Activated T-cell treated with anti-CD3 and anti-CD28 coated beads, Interleukin-2, amount 50 U/mL, for 72 hours (primary cell): ENCODE measurements at places on chromosomes 3 and 15.

DNA sequence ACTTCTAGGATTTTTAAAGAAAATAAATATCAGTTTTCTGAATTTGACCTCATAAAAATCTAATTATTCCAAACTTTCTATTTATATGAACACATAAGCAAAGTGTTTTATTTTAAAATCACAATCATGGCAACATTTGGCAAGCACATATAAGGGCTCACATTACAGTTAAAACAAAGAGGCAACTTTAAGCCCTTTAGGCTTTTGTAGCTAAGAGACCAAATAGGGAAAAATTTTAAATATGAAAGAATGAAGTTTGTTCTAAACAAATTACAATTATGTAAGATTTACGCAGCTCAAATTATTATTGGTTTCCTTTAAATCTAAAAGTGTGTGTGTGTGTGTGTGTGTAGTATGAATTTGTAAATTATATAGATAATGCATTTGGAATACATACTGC, 267.0 kb downstream of the ZIC4 start:
- no peaks in the 10 kb centered on the region for H3K27me3 ChIP-seq
- no peaks in the 10 kb centered on the region for H3K4me1 ChIP-seq
- no peak for DNase-seq
- H3K27ac ChIP-seq = no peak overlapping the region
- no peak overlapping the region for H3K4me3 ChIP-seq

GRCh38 chr3:55203006-55203405, 275.1 kb upstream of the LRTM1 start:
- H3K27ac ChIP-seq = no peak overlapping the region
- no peaks in the 10 kb centered on the region for H3K4me1 ChIP-seq
- DNase-seq = no peak
- no peaks in the 10 kb centered on the region for H3K27me3 ChIP-seq

GRCh38 chr3:105620236-105620635, 248.6 kb downstream of the CBLB start:
- H3K27ac ChIP-seq = no peak overlapping the region
- no peaks in the 10 kb centered on the region for H3K36me3 ChIP-seq
- no peaks in the 10 kb centered on the region for H3K4me1 ChIP-seq
- no peak overlapping the region for H3K4me3 ChIP-seq
- no peak for DNase-seq

DNA sequence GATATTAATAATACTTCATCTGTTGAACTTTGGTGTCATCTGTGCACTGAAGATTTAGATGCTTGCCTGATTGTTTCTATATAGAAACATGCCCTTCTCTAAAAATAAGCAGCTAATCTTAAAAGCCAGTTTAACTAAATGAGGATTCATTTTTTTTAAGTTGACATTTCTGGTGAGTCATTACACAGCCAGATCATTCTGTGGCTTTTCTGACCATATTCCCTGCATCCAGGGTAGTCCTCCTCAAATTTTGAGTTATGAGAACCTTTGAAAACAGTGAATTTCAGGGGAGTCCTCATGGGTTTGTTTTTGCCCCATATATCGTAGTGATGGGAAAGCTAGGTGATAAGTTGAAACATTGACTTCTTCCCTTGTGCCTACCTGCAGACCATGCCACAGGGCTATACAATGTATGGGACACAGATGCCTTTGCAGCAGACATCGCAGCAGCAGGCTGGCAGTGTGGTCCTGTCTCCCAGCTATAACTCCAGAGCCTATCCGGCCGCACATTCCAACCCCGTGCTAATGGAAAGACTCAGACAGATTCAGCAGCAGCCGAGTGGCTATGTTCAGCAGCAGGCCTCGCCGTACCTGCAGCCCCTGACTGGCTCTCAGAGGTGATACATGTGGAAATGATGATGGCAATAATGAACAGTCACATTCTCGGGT, 26.5 kb upstream of the P2RY12 start:
- no peaks in the 10 kb centered on the region for H3K36me3 ChIP-seq
- H3K27ac ChIP-seq = no peak overlapping the region
- no peaks in the 10 kb centered on the region for H3K27me3 ChIP-seq
- no peak overlapping the region for H3K4me3 ChIP-seq
- H3K4me1 ChIP-seq = no peaks in the 10 kb centered on the region

DNA sequence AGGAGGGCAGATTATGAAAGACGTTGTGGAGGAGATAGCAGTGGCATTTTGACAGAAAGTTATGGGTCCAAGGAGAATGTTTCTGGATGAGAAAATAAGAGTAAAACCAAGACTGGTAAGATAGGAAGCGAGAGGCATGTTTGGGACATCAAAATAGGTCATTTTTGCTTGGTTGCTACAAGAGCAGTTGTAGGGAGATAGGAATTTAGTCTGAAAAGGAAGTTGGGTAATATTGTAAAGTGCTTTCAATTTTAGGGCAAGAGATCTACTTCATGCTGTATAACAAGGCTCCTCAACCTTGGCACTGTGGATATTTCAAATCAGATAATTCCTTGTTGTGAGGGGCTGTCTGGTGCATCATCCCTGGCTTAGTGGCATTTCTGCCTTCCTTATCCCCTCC, 118.0 kb upstream of the DPH6 start:
- H3K4me3 ChIP-seq = no peak overlapping the region
- H3K27ac ChIP-seq = no peak overlapping the region
- no peak for DNase-seq
- H3K36me3 ChIP-seq = no peaks in the 10 kb centered on the region

- H3K4me3 ChIP-seq = peak overlapping the region; percentile 95
- peaks cover 75% of the 10 kb centered on the region for H3K4me1 ChIP-seq
- peak; percentile 54 for DNase-seq
- peak overlapping the region; percentile 85 for H3K27ac ChIP-seq
- H3K27me3 ChIP-seq = peaks cover 10% of the 10 kb centered on the region
These were observed 157.6 kb downstream of the KLF13 start for GRCh38 chr15:31483986-31484951.

GRCh38 chr3:48528048-48528447, 24.1 kb upstream of the SHISA5 start:
- no peaks in the 10 kb centered on the region for H3K36me3 ChIP-seq
- no peaks in the 10 kb centered on the region for H3K27me3 ChIP-seq
- no peak overlapping the region for H3K27ac ChIP-seq
- H3K4me1 ChIP-seq = no peaks in the 10 kb centered on the region

DNA sequence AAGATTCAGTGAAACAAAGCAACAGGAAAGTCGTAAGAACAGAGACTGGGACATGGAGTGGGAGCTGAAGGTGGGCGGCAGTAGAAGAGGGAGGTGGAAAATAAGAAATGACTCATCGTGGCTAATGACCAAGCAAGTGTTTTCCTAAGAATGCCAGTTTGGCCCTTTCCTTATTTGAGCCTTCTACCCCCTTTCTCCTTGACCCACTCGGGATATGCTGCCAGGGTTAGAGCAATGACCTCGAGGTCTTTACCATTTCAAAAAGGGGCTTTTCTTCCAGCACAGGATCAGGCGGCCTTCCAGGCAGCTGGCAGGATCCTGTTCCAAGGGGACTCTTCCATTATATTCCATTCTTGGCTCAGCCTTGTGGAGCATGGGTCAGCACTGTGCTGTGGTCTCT, 241.1 kb downstream of the RYR3 start:
- H3K27me3 ChIP-seq = no peaks in the 10 kb centered on the region
- no peaks in the 10 kb centered on the region for H3K36me3 ChIP-seq
- DNase-seq = no peak
- H3K4me3 ChIP-seq = no peak overlapping the region

- H3K27me3 ChIP-seq = no peaks in the 10 kb centered on the region
- peak overlapping the region; percentile 96 for H3K4me3 ChIP-seq
- DNase-seq = no peak
- H3K27ac ChIP-seq = no peak overlapping the region
- peaks cover 30% of the 10 kb centered on the region for H3K4me1 ChIP-seq
These were observed 576 bp upstream of the RPAP1 start for GRCh38 chr15:41544650-41545015.

- H3K27ac ChIP-seq = no peak overlapping the region
- H3K27me3 ChIP-seq = no peaks in the 10 kb centered on the region
- no peaks in the 10 kb centered on the region for H3K36me3 ChIP-seq
- H3K4me3 ChIP-seq = no peak overlapping the region
These were observed 115.1 kb downstream of the TAFA4 start for GRCh38 chr3:68817243-68817642.

DNA sequence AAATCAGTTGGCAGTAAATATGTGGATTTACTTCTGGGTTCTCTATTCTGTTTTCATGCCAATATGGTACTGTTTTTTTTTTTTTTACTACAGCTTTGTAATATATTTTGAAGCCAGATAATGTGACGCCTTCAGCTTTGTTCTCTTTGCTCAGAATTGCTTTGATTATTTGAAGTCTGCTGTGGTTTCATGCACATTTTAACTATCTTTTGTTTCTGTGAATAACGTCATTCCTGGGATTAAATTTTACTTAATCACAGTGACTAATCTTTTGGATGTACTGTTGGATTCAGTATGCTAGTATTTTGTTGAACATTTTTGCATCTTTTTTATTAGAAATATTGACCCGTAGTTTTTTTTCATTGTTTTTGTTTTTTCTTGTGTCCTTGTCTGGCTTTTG, 576.5 kb downstream of the ZNF385D start:
- H3K27me3 ChIP-seq = no peaks in the 10 kb centered on the region
- H3K36me3 ChIP-seq = peaks cover 3% of the 10 kb centered on the region
- no peak for DNase-seq
- H3K4me3 ChIP-seq = no peak overlapping the region
- H3K27ac ChIP-seq = no peak overlapping the region
- H3K4me1 ChIP-seq = no peaks in the 10 kb centered on the region

- H3K27me3 ChIP-seq = peaks cover 24% of the 10 kb centered on the region
- peak; percentile 12 for DNase-seq
- H3K4me1 ChIP-seq = peaks cover 6% of the 10 kb centered on the region
- H3K27ac ChIP-seq = no peak overlapping the region
These were observed 30.9 kb downstream of the MGLL start for GRCh38 chr3:127791221-127791913.

GRCh38 chr3:155941354-155941753, 70.9 kb downstream of the GMPS start:
- H3K4me3 ChIP-seq = no peak overlapping the region
- no peaks in the 10 kb centered on the region for H3K4me1 ChIP-seq
- H3K27ac ChIP-seq = no peak overlapping the region
- DNase-seq = no peak
- peaks cover 16% of the 10 kb centered on the region for H3K36me3 ChIP-seq

DNA sequence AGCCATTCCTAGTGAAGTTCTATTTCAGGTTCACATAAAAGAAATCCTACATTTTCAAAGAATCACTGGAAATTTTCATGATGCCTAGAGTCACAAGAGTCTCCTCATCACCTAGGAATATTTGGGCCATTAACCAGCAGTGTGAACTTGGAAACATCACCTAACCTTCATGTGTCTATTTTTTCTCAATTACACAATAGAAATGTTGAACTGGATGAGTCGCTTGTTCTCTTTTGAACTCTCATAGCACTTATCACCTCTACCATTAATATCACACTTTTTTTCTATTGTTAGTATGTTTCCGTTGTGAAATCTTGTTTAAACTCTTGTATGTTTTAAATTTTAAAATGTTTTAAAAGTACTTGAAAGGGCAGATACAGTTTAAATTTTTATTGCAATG, 371.3 kb downstream of the CADM2 start:
- H3K27me3 ChIP-seq = no peaks in the 10 kb centered on the region
- DNase-seq = no peak
- H3K4me1 ChIP-seq = no peaks in the 10 kb centered on the region
- H3K36me3 ChIP-seq = no peaks in the 10 kb centered on the region
- H3K4me3 ChIP-seq = no peak overlapping the region
- H3K27ac ChIP-seq = no peak overlapping the region

- peaks cover 12% of the 10 kb centered on the region for H3K4me1 ChIP-seq
- H3K36me3 ChIP-seq = peaks cover 11% of the 10 kb centered on the region
- H3K4me3 ChIP-seq = no peak overlapping the region
- H3K27me3 ChIP-seq = no peaks in the 10 kb centered on the region
These were observed 10.0 kb downstream of the TMEM62 start for GRCh38 chr15:43143203-43143941.

DNA sequence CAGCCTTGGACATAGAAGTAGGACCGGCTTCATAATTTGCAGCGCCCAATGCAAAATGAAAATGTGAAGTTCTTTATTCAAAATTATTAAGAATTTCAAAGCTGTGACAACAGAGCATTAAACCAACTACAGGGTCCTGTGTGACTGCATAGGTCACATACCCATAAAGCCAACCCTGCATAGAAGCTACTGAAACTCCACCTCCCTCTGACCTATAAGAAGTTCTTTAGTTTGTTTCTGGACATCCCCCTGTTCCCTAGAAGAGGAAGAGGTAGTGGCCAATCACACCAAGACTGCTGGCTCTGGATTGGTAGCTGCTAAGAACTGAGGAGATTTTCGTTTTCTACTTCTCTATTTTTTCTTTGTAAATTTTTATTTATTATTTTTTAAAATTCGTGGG, 9.0 kb upstream of the SELENOT start:
- no peak for DNase-seq
- no peak overlapping the region for H3K4me3 ChIP-seq
- no peak overlapping the region for H3K27ac ChIP-seq
- no peaks in the 10 kb centered on the region for H3K36me3 ChIP-seq
- no peaks in the 10 kb centered on the region for H3K27me3 ChIP-seq
- H3K4me1 ChIP-seq = peaks cover 11% of the 10 kb centered on the region

- H3K27ac ChIP-seq = no peak overlapping the region
- H3K4me3 ChIP-seq = no peak overlapping the region
- peaks cover 10% of the 10 kb centered on the region for H3K4me1 ChIP-seq
These were observed 243.5 kb upstream of the UBE2E2 start for GRCh38 chr3:22959593-22959992.

DNA sequence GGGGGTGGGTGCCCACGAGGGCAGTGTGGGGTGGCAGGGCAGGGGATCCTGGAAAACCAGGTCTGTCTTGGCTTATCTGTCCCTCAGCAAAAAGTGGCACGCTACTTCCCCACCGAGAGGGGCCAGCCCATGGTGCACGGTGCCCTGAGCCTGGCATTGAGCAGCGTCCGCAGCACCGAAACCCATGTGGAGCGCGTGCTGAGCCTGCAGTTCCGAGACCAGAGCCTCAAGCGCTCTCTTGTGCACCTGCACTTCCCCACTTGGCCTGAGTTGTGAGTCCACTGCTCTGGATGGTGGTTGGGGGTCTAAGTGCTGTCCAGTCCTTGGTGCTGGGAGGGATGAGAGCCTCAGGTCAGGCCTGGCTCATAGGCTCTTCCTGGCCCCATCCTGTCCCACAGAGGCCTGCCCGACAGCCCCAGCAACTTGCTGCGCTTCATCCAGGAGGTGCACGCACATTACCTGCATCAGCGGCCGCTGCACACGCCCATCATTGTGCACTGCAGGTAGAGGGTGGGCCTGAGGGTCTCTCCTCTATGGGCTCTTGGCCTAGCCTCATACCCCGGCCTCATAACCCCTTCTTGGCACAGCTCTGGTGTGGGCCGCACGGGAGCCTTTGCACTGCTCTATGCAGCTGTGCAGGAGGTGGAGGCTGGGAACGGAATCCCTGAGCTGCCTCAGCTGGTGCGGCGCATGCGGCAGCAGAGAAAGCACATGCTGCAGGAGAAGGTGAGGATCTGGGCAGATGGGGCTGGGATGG, 31.1 kb downstream of the PTPN23 start:
- no peak overlapping the region for H3K4me3 ChIP-seq
- H3K27me3 ChIP-seq = no peaks in the 10 kb centered on the region
- DNase-seq = no peak
- no peaks in the 10 kb centered on the region for H3K4me1 ChIP-seq
